ENCODE measurements at places on chromosomes 16 and 17.

DNA sequence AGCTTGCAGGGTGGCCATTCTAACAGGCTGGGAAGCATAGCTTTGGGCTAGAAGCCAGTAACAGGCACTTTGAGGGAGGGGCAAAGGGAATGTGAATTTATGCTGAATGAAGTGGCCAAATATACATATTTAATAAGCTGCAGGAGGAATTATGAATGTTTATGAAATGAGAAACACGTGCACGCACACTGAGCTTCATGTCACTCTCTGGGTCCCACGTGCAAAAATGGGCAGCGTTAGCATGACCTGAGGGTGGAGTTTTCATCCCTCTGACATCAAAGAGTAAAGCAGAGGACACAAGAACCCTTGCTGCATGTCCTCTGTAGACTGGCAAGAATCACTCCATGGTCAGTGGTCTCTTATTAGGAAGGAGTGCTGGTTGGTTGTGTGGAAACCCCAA lies 337.0 kb downstream of the UTP18 start:
- no peak for DNase-seq

GRCh38 chr16:7964167-7964566 lies 626.1 kb downstream of the TMEM114 start:
- DNase-seq = no peak

DNA sequence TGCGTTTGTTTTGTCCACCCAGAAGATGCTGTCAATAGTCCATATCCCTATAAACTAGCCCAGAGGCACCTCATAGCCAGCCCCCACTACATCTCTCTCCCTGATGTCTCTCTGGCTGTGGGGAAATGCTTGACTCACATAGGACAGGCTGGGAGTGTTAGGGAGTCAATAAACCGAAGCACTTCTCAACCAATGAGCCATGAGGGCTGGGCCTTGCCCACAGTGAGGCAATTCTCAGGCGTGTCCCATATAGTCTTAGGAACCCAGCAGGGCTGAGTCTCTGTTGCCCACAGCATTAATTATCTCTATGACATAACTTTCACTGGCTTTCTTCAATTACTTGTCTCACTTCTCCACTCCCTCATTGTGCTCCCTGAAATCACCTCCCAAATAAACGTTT lies 387.3 kb upstream of the CDH11 start:
- DNase-seq = no peak

- no peak for DNase-seq
These were observed 17.1 kb upstream of the TMEM94 start for GRCh38 chr17:75439287-75439686.

- DNase-seq = no peak
These were observed 9.1 kb downstream of the CA4 start for GRCh38 chr17:60158751-60159478.

GRCh38 chr17:62643496-62643895 lies 16.0 kb downstream of the MRC2 start:
- DNase-seq = no peak

DNA sequence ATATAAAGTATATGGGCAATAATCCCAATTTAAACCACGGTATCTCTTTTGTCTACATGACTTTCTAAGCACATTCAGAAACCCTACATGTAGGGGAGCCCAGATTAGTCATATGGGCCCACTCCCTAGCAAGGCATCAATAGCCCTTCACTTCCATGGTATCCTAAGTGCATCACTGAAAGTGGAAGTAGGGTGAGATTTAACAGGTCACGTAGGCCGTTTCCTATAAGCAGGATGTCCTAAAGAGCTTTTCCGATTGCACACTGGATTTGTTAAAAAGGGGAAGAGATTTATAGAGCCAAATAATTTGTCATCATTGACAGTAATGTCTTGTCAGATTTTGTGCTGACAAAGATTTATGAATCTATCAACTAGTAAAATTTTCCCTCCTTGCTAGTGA lies 39.0 kb downstream of the CA4 start:
- no peak for DNase-seq

GRCh38 chr17:2023692-2024571 lies 1.2 kb downstream of the RTN4RL1 start:
- no peak for DNase-seq

- peak; percentile 91 for DNase-seq
These were observed 14.4 kb downstream of the ASPSCR1 start for GRCh38 chr17:81991684-81992305.
